ENCODE measurements at places on chromosomes 3 and 15.

- ATAC-seq, result peak; percentile 62
- H3K4me1 ChIP-seq, result peaks cover 31% of the 10 kb centered on the region
- H3K27me3 ChIP-seq, result peaks cover 24% of the 10 kb centered on the region
- no peaks in the 10 kb centered on the region for H3K36me3 ChIP-seq
- H3K27ac ChIP-seq, result peak overlapping the region; percentile 57
These were observed 5.9 kb downstream of the ATP8B4 start for GRCh38 chr15:50113187-50113505.

GRCh38 chr15:88995449-88995848 lies 82.3 kb upstream of the MFGE8 start:
- H3K4me3 ChIP-seq, result no peak overlapping the region
- peaks cover 36% of the 10 kb centered on the region for H3K27me3 ChIP-seq
- no peak for ATAC-seq
- no peaks in the 10 kb centered on the region for H3K36me3 ChIP-seq

- H3K36me3 ChIP-seq, result no peaks in the 10 kb centered on the region
- no peak for ATAC-seq
- peaks cover 9% of the 10 kb centered on the region for H3K27me3 ChIP-seq
- H3K4me3 ChIP-seq, result no peak overlapping the region
These were observed 77.1 kb downstream of the TRIM42 start for GRCh38 chr3:140754936-140755335.

DNA sequence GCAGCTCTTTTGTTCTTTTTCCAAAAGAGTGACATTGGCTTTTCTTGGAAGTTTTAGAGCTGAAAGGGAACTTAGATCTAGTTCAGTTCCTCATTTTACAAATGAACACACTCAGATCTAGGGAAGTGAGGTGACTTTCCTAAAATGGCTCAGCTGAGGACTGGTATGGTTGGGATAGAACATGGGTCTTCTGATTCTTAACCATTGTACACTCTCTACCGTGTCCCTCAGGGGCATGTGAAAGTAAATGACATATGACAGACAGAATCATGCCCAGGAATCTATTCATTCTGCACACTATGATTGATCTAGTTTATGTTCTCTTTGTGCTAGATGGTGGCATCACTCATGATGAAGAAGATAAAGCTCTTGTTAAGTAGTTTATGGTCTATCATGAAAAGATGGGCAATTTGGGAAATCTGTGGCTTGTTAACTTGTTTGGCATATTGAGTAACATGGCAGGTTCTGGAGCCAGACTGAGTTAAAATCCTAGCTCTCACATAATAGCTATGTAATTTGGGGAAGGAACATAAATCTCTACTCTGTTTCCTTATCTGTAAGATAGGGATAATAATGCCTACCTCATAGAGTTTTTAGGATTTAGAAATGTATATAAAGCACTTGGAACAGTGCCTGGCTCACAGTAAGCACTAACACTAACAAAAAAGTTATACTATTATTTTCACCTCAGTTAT lies 30.9 kb downstream of the UBE2E1 start:
- no peaks in the 10 kb centered on the region for H3K27me3 ChIP-seq
- H3K4me3 ChIP-seq, result no peak overlapping the region
- H3K36me3 ChIP-seq, result peaks cover 3% of the 10 kb centered on the region
- H3K4me1 ChIP-seq, result peaks cover 60% of the 10 kb centered on the region
- no peak overlapping the region for H3K27ac ChIP-seq

GRCh38 chr3:105729667-105730066 lies 139.1 kb downstream of the CBLB start:
- no peak for ATAC-seq
- H3K27ac ChIP-seq, result no peak overlapping the region
- H3K27me3 ChIP-seq, result no peaks in the 10 kb centered on the region
- H3K36me3 ChIP-seq, result peaks cover 31% of the 10 kb centered on the region
- H3K4me1 ChIP-seq, result no peaks in the 10 kb centered on the region

GRCh38 chr3:190526787-190527762 lies 13.2 kb downstream of the IL1RAP start:
- ATAC-seq, result no peak
- no peaks in the 10 kb centered on the region for H3K27me3 ChIP-seq
- peaks cover 24% of the 10 kb centered on the region for H3K36me3 ChIP-seq
- no peak overlapping the region for H3K27ac ChIP-seq
- no peak overlapping the region for H3K4me3 ChIP-seq

DNA sequence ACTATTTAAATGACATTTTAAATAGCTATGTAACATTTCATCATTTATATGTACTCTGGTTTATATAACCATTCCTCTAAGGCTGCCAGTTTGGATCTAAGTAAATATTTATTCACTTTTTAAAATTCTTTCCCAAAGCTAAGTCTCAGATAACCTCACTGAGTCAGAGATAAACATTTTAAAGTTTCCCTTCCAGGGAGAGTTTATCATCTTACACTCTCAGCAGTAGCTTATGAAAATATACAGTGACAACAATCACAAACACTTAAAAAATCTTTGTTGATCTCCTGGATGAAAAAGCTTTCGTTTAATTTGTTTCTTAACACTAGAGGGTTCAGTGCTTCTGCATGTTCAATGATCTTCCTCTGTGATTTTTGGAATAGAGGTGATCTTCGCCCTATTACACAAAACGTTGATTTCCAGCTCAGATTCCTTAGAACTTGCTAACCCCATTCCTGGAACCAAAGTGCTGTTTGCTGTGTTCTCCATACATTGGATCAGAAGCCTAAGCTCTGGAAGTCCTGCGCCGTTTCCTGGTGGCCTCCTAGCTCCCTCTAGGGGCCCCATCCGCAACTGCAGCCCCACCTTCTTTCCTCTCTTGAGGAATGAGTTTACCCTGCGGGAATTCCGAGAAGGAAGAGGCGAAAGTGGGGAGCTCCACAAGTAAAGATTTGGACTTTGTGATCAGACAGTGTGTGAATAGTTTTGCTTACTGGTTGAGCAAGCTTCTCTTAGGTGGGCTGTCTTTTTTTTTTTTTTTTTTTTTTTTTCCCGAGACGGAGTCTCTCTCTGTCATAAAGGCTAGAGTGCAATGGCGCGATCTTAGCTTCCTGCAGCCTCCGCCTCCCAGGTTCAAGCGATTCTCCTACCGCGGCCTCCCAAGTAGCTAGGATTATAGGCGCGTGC lies 29.3 kb upstream of the SACM1L start:
- peak overlapping the region; percentile 23 for H3K27ac ChIP-seq
- peaks cover 33% of the 10 kb centered on the region for H3K4me1 ChIP-seq
- no peak for ATAC-seq
- no peak overlapping the region for H3K4me3 ChIP-seq
- H3K36me3 ChIP-seq, result peaks cover 5% of the 10 kb centered on the region

DNA sequence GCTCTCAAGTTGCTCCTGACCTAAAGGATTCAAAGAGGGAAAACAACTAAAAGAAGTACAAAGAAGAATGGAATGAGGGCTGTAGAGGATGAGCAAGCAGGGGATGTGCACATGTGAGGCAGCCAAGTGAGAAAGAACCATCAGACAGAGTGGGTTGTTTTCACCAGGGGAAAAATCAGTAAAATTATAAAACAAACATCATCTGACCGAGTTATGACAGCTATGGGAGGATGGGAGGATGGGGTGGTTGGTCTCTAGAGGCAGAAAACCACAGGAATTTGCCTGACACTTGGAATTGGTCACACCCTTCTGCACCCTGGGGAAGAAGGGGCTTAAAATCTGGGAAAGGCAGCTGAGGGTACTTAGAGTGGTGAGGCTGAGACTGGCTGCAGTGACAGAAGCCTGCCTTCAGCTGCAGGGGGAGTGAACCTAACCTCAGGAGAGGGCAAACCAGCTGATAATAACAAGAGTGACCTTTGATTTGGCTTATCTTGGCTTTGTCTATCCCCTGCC lies 10.1 kb downstream of the ARHGAP31 start:
- no peaks in the 10 kb centered on the region for H3K27me3 ChIP-seq
- H3K27ac ChIP-seq, result peak overlapping the region; percentile 72
- no peak for ATAC-seq
- H3K4me1 ChIP-seq, result peaks cover 54% of the 10 kb centered on the region
- peaks cover 29% of the 10 kb centered on the region for H3K36me3 ChIP-seq

- no peak overlapping the region for H3K4me3 ChIP-seq
- peaks cover 7% of the 10 kb centered on the region for H3K4me1 ChIP-seq
- peaks cover 73% of the 10 kb centered on the region for H3K36me3 ChIP-seq
- H3K27ac ChIP-seq, result peak overlapping the region; percentile 7
- no peak for ATAC-seq
- H3K27me3 ChIP-seq, result no peaks in the 10 kb centered on the region
These were observed 19.0 kb downstream of the FAN1 start for GRCh38 chr15:30922480-30923311.

DNA sequence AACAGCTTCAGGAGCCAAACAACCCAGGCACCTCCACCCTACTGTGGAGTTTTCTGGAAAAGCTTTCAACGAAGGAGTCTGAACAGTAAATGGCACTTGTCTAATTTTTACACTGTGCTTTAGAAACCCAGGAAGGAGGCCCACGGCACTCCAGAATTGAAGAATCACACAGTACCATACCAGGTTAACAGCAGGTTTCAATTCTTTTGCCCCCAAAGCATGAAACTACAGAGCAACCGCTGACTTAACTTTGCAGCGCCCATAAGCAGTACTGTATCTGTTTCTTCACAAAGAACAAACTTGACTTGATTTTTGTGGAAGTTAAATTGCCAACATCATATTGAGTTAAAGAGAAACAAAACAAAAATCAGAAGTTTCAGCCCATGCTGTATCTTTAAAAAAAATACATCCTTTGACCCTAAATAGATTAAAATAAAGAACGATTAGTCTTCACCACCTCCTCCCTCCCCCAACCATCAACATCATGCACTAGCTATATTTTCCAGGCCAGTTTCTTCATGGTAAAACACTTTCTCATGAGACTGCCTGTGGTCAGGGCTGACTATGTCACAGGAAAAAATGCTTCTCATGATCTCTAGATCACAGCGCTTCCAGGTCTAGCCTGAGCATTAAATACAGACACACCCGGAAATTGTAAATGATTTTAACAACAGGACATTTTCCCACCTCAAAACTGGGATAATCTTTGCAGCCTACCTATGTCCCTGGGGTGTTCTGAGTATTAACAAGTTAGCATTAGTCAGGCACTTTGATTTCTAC lies 456.3 kb downstream of the FOXP1 start:
- peaks cover 27% of the 10 kb centered on the region for H3K36me3 ChIP-seq
- peaks cover 69% of the 10 kb centered on the region for H3K4me1 ChIP-seq
- no peaks in the 10 kb centered on the region for H3K27me3 ChIP-seq
- ATAC-seq, result peak; percentile 59

DNA sequence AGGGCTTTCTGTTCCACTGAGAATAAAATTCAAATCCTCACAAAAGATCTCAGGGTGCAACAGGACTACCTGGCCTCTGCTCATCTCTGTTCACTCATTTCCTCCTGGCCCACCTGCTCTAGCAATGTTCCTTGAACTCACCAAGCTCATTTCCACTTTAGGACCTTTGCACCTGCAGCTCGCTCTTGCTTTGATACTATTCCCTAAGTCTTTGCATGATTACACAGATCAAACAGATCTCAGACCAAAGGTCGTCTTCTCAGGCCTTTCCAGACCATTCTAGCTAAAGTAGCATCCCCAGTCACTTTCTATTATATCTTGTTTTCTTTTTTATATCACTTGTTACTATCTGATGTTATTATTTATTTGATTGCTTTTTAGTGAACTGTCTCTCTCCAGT lies 54.7 kb downstream of the B3GNT5 start:
- H3K36me3 ChIP-seq, result peaks cover 11% of the 10 kb centered on the region
- H3K27me3 ChIP-seq, result no peaks in the 10 kb centered on the region
- H3K27ac ChIP-seq, result no peak overlapping the region
- no peak overlapping the region for H3K4me3 ChIP-seq

GRCh38 chr15:74295800-74296199 lies 59.7 kb downstream of the CCDC33 start:
- peaks cover 54% of the 10 kb centered on the region for H3K27me3 ChIP-seq
- no peak overlapping the region for H3K4me3 ChIP-seq
- ATAC-seq, result no peak
- no peak overlapping the region for H3K27ac ChIP-seq
- peaks cover 8% of the 10 kb centered on the region for H3K4me1 ChIP-seq

- H3K27ac ChIP-seq, result no peak overlapping the region
- H3K36me3 ChIP-seq, result no peaks in the 10 kb centered on the region
- no peaks in the 10 kb centered on the region for H3K4me1 ChIP-seq
- ATAC-seq, result no peak
- peaks cover 10% of the 10 kb centered on the region for H3K27me3 ChIP-seq
These were observed 421.7 kb downstream of the MCTP2 start for GRCh38 chr15:94653071-94653470.

GRCh38 chr3:172903642-172904320 lies 153.3 kb downstream of the ECT2 start:
- H3K4me1 ChIP-seq, result no peaks in the 10 kb centered on the region
- no peak for ATAC-seq
- no peak overlapping the region for H3K4me3 ChIP-seq
- H3K36me3 ChIP-seq, result no peaks in the 10 kb centered on the region
- no peak overlapping the region for H3K27ac ChIP-seq
- H3K27me3 ChIP-seq, result no peaks in the 10 kb centered on the region

GRCh38 chr3:114454551-114455251 lies 160.9 kb downstream of the TIGIT start:
- H3K27ac ChIP-seq, result no peak overlapping the region
- no peaks in the 10 kb centered on the region for H3K36me3 ChIP-seq
- no peaks in the 10 kb centered on the region for H3K27me3 ChIP-seq
- H3K4me3 ChIP-seq, result no peak overlapping the region

DNA sequence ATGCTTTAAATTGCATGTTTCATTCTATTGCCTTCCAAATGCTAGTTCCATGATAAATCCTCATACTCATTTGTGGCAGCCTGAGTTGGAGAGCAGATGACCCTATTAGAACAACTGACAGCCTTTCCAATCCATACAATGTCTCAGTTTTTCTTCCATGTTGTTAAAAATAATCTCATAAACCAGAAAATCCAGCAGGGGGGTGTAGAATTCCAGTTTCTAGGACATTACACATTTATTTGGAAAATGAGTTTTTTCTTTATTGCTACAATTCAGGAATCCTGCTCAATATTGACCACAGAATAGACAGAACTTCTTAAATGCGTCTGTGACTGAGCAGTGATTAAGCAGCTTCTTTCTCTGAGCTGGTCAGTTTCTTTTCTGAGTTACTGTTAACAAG lies 174.2 kb upstream of the ATP10A start:
- no peak for ATAC-seq
- peaks cover 9% of the 10 kb centered on the region for H3K27me3 ChIP-seq
- no peak overlapping the region for H3K27ac ChIP-seq
- H3K4me1 ChIP-seq, result no peaks in the 10 kb centered on the region

- no peak overlapping the region for H3K27ac ChIP-seq
- H3K27me3 ChIP-seq, result no peaks in the 10 kb centered on the region
- ATAC-seq, result no peak
- H3K36me3 ChIP-seq, result no peaks in the 10 kb centered on the region
These were observed 13.8 kb downstream of the THBS1 start for GRCh38 chr15:39594446-39595337.
